T follicular helper cell (primary cell): ENCODE measurements at places on chromosomes 1 and 21.

DNA sequence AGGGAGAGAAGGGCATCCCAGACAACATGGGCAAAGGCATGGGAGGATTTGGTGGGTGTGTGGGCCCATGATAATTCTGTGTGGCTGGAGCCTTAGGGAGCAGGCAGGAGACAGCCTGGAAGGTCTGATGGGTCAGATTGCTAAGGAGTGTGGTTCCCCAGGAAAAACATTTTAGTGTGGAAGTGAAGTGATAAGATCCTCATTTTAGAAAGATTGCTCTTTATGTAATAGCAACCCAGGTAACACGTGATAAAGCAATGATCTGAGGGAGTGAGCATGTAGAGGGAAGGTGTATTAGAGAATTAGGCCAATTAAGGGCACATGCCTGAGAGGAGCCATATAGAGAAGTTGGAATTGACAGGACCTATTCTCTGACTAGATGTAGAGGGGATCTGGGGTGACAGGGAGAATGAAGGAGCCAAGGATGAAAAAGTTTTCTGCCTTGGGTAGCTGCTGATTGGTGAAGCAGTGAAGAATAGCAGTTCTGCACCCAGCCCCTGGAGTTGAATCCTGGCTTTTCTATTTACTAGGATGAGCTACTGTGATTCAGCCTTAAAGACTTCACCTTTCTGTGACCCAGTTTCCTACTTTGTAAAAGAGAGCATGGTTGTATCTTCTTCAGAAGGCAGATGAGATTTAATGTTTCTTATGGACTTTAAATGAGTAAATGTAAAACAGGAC, 18.7 kb upstream of the SLAMF6 start:
- DNase-seq: no peak

DNA sequence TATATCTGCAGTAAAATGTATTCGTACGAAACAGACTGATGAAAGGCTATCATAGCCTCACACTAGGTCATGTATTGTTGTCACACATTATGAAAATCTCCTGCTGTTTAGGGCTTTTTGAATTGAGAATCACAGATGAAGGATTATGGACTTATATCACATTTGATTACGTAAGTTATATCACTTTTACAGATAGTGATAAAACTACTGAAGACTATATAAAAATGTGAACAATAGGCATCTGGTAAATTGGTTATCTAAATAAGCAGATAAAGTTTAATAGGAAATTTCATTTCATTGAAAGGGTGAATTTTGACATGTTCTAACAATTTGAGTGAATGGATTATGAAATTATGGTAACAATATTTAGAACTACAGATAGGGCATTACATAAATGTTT, 20.0 kb downstream of the LAMC1 start:
- DNase-seq: no peak

- DNase-seq: no peak
Observed at GRCh38 chr1:27135541-27136235, 19.2 kb downstream of the SLC9A1 start.

- no peak for DNase-seq
Observed at GRCh38 chr1:30754684-30755171, 2.8 kb downstream of the LAPTM5 start.

GRCh38 chr21:46661211-46661625, 25.7 kb downstream of the PRMT2 start:
- peak; percentile 17 for DNase-seq
